ENCODE measurements at places on chromosomes 6 and 20. TPM values are rescaled to one million over a fixed set of nuclear protein-coding genes. Genes with fewer than 3 reads are reported as not detected.

Gene CFAP206
- total RNA-seq: not detected

GRCh38 chr20:59211208-59211765 lies 47.7 kb downstream of the ZNF831 start:
- no peak for DNase-seq

DNA sequence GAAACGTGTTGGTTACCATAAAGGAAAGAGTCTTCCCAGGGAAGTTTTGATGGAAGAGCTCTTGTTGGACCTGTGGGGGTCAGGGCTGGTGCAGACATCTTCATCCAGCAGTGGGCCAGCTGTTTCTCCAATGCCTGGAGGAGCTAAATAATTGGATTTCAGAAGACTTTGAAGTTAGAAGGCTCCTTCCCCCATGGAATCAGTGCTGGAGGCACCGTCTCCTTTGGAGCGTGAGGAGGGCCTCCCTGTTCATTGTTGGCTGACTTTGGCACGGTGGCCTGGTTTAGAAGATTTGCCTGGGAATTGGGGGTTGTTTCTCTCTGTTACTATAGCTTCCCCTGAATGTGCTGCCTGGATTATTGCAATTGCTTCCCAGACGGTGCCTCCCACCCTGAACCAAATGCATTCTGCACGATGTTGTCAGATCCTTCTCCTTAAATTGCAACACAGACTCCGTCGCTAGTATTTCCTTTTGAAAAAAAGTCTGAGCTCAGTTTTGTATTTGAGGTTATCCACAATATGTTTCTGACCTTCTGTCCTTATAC lies 27.7 kb upstream of the KCNG1 start:
- no peak for DNase-seq

Gene PRR18
- 2.0 TPM for total RNA-seq

DNA sequence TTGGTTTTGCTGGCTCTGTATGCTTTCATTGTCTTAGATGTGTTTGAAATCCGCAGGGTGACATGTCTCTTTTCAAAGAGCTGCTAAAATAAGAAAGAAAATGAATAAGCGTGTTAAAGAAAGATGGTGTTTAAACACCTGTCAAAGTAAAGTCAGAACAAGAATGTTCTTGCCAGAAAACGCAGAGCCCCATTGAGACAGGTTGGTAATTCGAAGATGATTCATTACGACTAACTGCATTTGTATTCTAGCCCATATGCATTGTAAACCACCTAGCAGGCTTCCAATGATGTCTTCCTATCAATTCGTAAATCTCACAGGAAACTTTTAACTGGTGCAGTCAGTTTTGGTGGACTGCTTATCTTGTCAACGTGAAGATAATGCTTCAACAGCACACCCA lies 16.8 kb downstream of the PHACTR2 start:
- no peak for DNase-seq

Gene SSTR4
- total RNA-seq: not detected

DNA sequence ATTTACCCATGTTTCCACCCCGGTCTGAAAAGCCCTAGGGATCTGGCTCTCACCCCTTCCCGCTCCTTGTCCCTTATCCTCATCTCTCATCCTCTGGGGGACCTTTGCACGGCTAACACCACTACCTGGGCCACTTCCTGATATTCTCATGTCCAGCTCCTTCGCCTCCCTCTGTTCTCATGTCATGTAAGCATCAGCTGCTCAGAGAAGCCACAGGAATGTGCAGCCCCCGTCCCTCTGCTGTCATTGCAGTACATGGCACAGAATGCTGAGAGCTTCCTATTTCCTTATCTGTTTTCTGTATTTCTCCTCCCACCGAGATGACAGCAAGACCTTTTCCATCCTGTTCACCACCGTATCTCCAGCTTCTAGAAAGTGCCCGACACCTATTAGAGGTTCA lies 102.4 kb downstream of the MTHFD1L start:
- DNase-seq: no peak

GRCh38 chr20:33654680-33655161 lies 7.4 kb upstream of the C20orf144 start:
- DNase-seq: no peak

Gene SLC22A1
- total RNA-seq: 1,378 TPM

Gene BPIFB2
- total RNA-seq: 0.18 TPM

Gene ULBP3
- 0.35 TPM for total RNA-seq

DNA sequence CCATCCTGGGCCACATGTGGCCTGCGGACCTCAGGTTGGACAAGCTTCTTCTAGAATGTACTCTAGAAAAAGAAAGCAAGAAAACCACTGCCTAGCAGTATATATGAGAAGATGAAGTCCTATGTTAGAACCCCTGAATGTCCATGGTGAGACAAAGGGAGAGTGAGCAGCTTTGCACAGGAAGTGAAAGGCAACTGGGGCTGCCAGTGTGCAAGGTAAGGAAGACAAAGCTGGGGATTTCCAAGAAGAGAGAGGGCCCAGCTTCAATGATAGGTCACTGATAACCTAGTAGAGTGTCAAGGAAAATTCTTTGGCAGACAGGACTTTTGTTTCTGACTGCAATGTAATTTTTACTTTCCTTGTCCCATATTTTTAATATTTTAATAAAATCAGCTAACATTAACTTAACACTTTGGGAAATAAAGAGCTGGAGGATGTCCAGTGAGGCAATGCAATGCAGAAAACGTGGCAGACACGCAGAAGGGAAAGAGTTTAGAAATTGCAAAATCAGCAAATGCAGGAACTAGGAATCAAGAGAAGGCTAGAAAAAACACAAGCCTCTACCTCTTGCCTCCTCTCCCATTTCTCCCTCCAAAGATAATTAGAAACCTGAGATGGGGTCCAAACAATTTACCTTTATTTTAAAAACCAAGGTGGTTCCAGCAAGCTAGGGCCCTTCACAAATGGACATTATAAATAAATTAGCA lies 47.4 kb downstream of the CYP39A1 start:
- no peak for DNase-seq

Gene DEFB123
- not detected for total RNA-seq

DNA sequence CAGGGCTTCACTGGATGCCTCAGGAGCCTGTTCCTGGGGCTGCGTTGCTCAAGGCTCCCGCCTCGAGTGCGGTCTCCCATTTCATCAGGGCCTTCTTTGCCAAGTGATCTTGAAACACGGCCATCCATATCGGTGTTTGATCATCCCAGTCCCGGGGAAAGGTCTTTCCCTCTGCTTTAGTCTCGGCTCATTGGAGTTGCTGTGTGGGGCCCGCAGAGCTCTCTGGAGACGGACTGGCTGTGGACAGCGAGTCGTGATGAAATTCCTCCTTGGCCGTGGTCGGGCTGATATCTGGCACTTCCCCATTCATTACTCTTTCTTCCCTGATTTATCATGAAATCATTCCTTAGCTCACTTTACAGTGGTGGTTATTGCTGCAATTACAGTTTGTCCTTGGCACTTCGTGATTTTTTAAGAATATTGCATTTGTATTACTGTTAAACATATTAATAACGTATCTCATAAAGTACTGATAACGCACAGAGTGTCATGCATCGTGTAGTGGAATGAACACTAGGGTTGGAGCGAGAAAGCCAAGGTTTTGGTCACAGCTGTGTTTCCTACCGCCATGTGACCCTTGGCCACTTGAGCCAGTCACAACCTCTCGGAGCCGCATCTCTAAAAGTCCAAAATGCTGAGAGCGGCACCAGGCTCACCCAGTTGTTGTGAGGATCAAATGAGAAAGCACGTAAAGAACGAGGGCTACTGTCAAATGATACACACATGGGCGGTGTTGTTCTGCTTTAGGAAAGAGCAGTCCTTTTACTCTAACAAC lies 71.8 kb downstream of the MTHFD1L start:
- no peak for DNase-seq

Gene RAD21L1
- not detected for total RNA-seq

DNA sequence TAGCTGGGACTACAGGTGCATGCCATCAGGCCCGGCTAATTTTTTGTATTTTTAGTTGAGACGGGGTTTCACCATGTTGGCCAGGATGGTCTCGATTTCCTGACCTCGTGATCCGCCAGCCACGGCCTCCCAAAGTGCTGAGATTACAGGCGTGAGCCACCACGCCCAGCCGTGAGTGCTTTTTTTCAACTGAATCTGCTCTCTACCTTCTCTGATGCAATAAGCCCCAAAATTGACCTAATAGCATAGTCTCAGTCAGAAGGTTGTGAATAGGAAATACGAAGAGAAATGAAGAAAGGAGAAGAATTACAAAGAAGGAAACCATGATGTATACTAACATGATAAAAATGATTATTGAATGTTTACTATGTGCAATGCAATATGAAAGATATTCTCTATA lies 33.2 kb downstream of the BEND6 start:
- no peak for DNase-seq

GRCh38 chr20:38838326-38838725 lies 32.8 kb downstream of the PPP1R16B start:
- no peak for DNase-seq

DNA sequence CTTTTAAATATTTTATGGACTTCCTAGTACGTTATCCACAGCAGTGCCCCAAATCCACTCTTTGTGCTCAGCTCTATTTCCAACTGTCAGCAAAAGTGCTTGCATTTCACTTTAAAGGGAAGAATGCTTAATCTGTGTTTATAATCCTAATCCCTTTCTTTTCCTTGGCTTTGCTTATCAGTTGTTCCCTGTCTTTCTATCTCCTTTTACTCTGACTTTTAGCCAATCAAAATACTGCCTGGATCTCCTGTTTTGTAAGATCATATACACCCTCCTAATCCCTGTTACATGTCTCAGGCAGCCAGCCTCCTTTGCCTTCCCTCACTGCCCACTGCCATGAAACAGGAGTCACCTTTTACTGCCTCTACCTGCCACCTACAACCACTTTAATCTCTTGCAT lies 102.9 kb downstream of the AIG1 start:
- no peak for DNase-seq

GRCh38 chr6:15287670-15288375 lies 42.0 kb downstream of the JARID2 start:
- no peak for DNase-seq

Gene PTPN1
- 8.9 TPM for total RNA-seq

DNA sequence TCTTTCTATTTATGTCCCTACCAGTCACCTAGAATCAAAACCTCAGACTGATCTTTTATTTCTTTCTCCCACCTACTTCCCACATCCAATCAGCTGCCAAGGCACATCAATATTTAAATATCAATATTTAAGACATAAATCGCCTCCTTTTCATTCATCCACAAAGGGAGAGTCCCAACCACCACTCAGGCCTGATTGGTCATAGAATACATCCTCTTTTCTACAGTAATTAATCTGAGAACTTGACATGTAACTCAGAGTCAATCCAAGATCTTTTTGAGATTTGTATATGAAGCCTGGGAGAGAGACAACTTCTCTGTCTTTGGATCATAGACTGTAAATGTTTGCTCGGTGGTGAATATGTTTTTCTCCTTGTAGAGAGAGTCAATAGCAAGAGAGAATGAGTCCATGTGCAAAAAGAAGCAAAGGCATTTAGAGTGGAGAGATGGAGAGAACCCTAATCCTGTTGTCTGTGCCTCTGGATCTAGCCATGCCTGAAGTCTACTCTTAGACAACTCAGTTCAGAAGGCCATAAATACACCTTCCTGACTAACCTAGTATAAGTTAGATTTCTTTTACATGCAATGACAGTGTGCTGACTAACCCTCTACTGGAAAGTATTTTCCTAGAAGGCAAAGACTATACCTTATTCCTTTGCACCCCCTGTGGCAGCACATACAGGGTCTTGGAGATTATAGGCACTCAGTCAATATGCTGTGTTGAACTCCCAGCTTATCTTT lies 12.1 kb upstream of the NEDD9 start:
- no peak for DNase-seq

Gene CLPSL1
- not detected for total RNA-seq

- DNase-seq: no peak
Measured at GRCh38 chr20:16096756-16097326, 476.4 kb downstream of the KIF16B start.

Gene RNF217
- 25.0 TPM for total RNA-seq

Gene CD93
- total RNA-seq: 4.8 TPM

Gene DYNLT2
- total RNA-seq: 0.60 TPM

DNA sequence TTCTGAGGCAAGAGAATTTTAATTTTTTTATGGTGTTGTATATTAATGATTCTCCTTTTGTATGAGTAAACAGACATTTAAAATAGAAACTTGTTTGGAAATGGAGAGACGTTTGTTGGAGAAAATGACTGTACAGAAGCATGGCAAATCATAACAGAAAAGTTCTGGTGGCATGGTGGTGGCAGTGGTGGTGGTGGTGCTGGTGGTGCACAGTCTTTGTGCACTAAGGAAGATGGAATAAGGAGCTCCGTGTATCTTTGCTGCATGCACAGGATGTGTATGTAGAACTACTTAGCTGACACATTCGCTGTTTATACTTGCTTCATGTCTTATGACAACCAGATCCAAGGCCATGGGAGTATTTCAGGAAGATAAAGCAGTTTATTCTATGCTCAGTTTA lies 294.9 kb downstream of the UTRN start:
- DNase-seq: no peak

- no peak for DNase-seq
Measured at GRCh38 chr6:170447561-170447930, 105.6 kb downstream of the PSMB1 start.

DNA sequence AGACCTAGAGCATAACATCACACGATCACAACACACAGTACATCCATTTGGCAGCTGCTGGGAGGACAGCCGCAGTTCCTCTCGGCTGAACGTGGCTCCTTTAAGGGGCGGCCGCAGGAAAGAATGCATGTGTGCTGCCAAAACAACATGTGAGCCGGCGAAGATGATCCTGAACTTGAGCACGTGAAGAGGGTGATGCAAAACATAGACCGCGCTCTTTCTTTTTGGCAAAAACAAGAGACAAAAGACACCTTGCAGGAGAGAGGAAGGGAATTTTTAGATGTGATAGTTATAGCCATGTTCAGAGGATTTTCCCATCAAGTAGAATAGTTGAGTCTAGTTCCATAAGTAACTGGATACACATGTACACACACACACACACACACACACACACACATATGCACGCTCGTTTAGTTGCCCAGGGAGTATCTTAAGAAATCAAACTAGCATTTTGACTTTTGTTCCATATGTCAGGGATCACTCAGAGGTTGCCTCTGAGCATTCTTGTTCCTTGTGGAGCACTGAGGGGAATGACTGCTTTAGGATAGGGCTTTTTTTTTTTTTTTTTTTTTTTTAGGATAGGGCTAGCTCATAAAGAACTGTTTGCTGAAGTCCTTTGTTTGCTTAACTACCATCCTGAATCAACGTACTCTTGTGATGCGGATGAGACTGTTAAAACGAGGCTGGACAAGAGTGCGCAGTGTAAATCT lies 21.7 kb upstream of the RANBP9 start:
- peak; percentile 79 for DNase-seq

DNA sequence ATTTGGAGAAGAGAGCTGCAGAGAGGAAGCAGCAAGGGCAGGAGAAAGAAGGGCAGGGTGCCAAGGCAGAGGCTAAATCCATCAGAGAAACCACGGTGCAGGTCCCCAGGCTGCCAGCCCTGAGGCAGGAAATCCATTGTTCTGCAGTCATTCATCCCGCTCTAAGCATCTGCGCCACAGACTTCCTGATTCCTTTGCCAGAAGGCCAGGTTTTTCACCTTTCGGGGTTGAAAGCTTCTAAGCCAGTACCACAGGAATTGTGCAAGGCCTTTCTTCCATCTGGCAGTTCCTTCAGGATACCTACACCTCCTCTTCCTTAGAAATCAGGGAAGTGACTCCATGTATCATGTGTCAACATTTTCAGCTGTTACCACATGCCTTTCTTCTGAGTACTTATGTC lies 45.6 kb downstream of the ADGRF5 start:
- DNase-seq: no peak

Gene LY6G5B
- 4.0 TPM for total RNA-seq

Gene ADGRF4
- not detected for total RNA-seq
